Type B pancreatic cell (in vitro differentiated cells): ENCODE measurements at places on chromosomes 16 and 17. TPM values are rescaled to one million over a fixed set of nuclear protein-coding genes. Genes with fewer than 3 reads are reported as not detected.
A peak's percentile ranks its signal among the peaks of the same experiment; 100 is the strongest.

DNA sequence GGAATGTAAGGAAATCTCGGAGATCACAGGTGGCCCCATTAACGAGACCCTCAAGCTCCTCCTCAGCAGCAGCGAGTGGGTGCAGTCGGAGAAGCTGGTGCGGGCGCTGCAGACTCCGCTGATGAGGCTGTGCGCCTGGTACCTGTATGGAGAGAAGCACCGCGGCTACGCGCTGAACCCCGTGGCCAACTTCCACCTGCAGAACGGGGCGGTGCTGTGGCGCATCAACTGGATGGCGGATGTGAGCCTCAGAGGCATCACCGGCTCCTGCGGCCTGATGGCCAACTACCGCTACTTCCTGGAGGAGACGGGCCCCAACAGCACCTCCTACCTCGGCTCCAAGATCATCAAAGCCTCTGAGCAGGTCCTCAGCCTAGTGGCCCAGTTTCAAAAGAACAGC is 16.2 kb downstream of the MLYCD start:
- H3K4me1 ChIP-seq = peaks cover 7% of the 10 kb centered on the region
- H3K36me3 ChIP-seq = peaks cover 39% of the 10 kb centered on the region
- no peak for DNase-seq
- no peak overlapping the region for H3K27ac ChIP-seq
- H3K4me3 ChIP-seq = no peak overlapping the region
- H3K27me3 ChIP-seq = no peaks in the 10 kb centered on the region

GRCh38 chr17:31211352-31212012 is 85.6 kb downstream of the OMG start:
- H3K4me3 ChIP-seq = no peak overlapping the region
- no peaks in the 10 kb centered on the region for H3K4me1 ChIP-seq
- no peak overlapping the region for H3K27ac ChIP-seq
- no peaks in the 10 kb centered on the region for H3K27me3 ChIP-seq
- H3K36me3 ChIP-seq = peaks cover 5% of the 10 kb centered on the region

DNA sequence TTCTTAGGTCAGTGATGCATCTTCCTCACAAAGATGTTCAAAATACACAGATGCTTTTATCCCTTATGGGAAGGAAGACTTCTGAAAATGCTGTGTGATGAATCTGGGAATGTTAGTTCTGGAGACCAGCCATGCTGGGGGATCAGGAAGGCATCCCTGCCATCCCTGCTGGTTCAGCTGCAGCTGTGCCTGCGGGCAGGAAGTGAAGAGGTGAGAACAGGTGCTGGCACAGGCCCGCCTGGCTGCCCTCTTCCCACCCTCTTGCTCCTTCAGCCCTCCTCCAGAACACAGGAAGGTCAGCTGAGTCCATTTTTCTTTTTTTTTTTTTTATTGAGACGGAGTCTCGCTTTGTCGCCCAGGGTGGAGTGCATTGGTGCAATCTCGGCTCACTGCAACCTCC is 15.2 kb downstream of the RAB11FIP3 start:
- peaks cover 21% of the 10 kb centered on the region for H3K4me1 ChIP-seq
- DNase-seq = no peak
- H3K4me3 ChIP-seq = no peak overlapping the region
- peaks cover 21% of the 10 kb centered on the region for H3K36me3 ChIP-seq
- no peaks in the 10 kb centered on the region for H3K27me3 ChIP-seq

GRCh38 chr16:56263711-56264608 is 72.7 kb downstream of the GNAO1 start:
- peaks cover 3% of the 10 kb centered on the region for H3K27me3 ChIP-seq
- peaks cover 23% of the 10 kb centered on the region for H3K4me1 ChIP-seq
- H3K36me3 ChIP-seq = no peaks in the 10 kb centered on the region
- DNase-seq = no peak
- H3K27ac ChIP-seq = peak overlapping the region; percentile 50

DNA sequence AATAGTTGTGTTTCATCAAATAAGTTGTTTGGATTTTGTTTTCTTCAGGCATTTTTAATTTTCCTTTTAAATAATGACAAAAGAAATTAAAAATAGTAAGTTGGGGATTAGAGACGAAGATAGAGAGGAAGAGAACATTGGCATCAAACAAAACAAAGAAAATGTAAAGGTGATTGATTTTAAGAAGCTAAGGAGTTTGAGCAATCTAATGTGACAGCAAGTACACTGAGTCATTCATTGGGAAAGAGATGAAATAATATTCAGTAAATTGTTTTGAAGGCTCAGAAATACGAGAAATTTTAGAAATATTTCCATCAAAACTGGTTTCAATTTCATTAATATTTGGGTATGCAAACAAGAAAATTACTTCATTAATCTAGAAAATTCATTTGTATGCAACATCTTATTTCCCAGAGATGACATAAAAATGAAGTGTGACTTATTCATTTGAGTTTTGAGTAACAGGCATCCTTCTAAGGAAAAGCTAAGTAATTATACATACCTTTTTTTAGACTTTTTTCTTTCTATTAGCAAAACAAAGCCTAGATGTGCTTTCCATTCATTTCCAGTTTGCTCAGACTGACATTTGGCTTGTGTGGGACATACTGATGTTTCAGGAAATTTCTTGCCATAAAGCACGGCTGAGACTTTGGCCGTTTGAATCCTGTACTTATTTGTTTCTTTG is 66.7 kb downstream of the COX10 start:
- no peak for DNase-seq
- H3K27me3 ChIP-seq = no peaks in the 10 kb centered on the region
- H3K27ac ChIP-seq = no peak overlapping the region
- peaks cover 7% of the 10 kb centered on the region for H3K4me1 ChIP-seq
- H3K4me3 ChIP-seq = no peak overlapping the region
- no peaks in the 10 kb centered on the region for H3K36me3 ChIP-seq

- peaks cover 13% of the 10 kb centered on the region for H3K36me3 ChIP-seq
- no peak overlapping the region for H3K27ac ChIP-seq
- DNase-seq = no peak
- peaks cover 9% of the 10 kb centered on the region for H3K4me1 ChIP-seq
- H3K4me3 ChIP-seq = no peak overlapping the region
These were observed 20.0 kb downstream of the CCL17 start for GRCh38 chr16:57424583-57424982.

DNA sequence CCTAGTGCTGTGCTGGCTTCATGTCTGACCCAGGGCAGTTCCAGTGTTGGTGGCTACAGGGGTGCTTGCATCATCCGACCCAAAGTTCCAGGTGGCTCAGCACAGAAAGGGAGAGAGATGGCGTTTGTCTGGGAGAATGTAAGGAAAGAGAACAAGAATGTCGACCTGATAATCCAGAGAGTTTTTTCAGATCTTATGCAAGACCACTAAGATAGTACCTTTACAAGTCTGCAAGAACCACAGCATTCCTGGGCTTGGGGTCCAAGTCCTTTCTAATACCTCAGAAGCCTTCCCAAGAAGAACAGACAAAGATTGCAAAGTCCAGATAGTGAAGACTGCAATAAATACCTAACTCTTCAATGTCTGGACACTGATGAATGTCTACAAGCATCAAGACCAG is 363.0 kb upstream of the TOM1L1 start:
- DNase-seq = no peak
- H3K36me3 ChIP-seq = no peaks in the 10 kb centered on the region
- no peak overlapping the region for H3K4me3 ChIP-seq
- no peaks in the 10 kb centered on the region for H3K27me3 ChIP-seq
- no peaks in the 10 kb centered on the region for H3K4me1 ChIP-seq

DNA sequence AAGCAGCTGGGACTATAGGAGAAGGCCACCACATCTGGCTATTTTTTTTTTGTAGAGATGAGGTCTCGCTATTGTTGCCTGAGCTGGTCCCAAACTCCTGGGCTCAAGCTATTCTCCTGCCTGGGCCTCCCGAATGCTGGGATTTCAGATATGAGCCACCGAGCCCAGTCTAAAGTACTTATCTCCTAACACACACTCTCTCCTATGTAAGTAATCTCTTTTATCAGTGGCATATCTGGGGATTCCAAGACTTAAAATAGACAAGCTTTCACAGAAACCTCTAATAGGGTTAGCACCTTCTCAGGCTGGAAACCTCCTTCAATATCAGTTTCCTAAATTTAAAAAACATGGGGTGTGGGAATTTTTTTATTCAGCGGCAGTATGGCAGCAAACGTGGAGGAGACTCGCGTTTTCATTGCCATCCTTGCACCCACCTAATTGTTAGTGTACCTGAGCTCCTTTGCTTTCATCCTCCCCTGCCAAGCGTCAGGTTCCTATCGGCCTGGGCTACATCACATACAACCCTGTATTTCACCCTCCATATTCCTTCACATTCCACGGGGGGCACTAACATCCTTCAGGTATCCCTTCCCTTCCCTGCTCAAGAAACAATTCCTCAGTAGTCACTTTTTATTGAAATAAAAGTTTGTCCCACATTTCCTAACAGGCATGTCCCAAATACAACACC is 1.1 kb downstream of the EZH1 start:
- peak overlapping the region; percentile 95 for H3K4me3 ChIP-seq
- peaks cover 2% of the 10 kb centered on the region for H3K27me3 ChIP-seq
- H3K36me3 ChIP-seq = no peaks in the 10 kb centered on the region
- H3K4me1 ChIP-seq = peaks cover 11% of the 10 kb centered on the region
- H3K27ac ChIP-seq = peak overlapping the region; percentile 96

DNA sequence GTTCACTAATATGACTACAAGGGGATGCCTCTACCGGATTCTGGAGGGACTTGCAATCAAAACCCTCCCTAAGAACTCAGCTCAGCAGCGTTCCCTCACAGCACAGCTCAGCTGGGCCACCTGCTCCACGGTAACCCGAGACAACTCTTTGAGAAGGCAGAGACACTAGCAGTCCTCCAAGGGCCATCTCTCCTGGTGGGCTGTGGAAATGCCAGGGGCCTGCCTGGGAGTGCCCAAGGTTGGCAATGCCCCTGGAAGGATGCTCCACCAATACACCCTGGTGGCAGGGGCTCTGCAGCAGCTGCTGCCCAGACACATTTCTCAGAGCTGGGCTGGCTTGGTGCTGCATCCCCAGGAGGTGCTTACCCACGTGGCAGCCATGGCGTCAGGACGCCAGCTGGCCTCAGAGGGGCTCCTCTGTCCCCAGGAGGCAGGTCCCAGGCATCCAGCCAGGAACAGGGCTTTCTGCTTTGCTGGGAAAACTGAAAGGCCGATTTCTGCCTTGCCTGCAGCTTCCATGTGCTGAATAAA is 16.5 kb downstream of the CDIP1 start:
- no peak overlapping the region for H3K27ac ChIP-seq
- no peak for DNase-seq
- H3K27me3 ChIP-seq = no peaks in the 10 kb centered on the region
- H3K4me3 ChIP-seq = no peak overlapping the region

- H3K36me3 ChIP-seq = no peaks in the 10 kb centered on the region
- DNase-seq = no peak
- H3K4me1 ChIP-seq = peaks cover 42% of the 10 kb centered on the region
- no peak overlapping the region for H3K4me3 ChIP-seq
These were observed 91.6 kb downstream of the ZDHHC7 start for GRCh38 chr16:84919708-84920107.

- H3K27me3 ChIP-seq = peaks cover 17% of the 10 kb centered on the region
- DNase-seq = no peak
- H3K4me1 ChIP-seq = no peaks in the 10 kb centered on the region
- H3K4me3 ChIP-seq = no peak overlapping the region
These were observed 52.1 kb upstream of the LYRM9 start for GRCh38 chr17:27945333-27945616.

DNA sequence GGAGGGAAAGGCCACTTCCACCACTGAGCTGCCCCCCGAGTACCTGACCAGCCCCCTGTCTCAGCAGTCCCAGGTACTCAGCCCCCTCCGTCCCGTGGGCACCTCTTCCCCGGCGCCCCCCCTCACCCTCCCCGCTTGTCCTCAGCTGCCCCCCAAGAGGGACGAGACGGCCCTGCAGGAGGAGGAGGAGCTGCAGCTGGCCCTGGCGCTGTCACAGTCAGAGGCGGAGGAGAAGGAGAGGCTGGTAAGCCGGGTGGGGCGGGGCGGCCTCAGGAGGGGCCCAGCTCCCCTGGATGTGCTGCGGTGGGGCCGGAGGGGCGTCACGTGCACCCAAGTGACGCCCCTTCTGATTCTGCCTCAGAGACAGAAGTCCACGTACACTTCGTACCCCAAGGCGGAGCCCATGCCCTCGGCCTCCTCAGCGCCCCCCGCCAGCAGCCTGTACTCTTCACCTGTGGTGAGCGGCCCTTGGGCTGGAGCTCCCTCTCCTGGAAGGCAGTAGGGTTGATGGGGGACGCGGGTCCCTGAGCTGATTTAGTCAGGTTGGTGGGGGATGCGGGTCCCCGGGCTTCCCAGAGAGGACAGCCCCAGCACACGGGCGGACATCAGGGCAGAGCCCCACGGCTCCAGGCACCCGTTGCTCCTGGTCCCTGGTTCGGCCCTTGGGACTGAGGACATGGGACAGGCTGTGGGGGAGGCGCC is 9.5 kb upstream of the MRPL12 start:
- no peak for DNase-seq
- no peak overlapping the region for H3K27ac ChIP-seq
- no peaks in the 10 kb centered on the region for H3K27me3 ChIP-seq
- no peak overlapping the region for H3K4me3 ChIP-seq

DNA sequence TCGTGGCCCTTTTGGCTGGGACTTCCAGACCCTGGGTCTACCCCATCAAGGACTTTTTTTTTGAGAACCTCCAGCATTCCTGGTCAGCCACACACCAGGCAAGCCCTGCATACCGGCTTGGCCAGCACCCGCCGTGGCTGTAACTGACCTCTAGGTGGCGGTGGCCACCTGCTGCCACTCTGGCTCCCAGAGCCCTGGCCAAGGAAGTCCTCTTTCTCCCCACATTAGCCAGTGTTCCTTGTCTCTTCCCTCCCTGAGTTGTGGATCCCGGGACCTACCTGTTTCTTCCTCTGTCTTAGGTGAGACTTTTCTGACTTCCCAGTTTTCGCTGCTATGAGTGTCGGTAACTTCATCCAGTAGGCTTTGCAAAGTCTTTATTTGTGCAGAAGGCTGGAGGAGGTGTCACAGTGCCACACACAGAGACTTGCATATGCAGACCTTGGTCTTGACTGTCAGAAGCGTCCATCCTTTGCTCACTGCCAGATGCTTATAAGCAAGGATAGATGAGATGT is 348.3 kb downstream of the CPPED1 start:
- no peaks in the 10 kb centered on the region for H3K27me3 ChIP-seq
- no peak for DNase-seq
- no peak overlapping the region for H3K27ac ChIP-seq

DNA sequence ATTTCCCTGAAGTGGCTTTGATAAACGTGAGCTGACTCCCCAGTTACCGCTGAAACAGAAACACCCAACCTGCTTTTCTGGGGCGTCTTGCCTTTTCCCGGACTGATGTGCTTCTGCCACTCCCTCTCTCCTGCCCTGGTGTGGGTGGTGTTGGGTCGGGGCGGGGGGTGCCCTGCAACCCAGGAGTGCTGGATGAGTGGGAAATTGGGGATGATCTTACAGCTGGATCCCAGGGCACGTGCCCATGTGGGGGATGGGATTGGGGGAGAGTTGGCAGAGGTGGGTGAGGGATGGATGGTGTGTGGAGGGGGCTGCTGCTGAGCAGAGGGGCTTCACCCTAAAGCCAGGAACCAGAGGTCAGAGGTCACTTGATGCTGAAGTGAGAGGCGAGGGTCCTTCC is 28.5 kb downstream of the PGS1 start:
- H3K4me3 ChIP-seq = no peak overlapping the region
- H3K27ac ChIP-seq = no peak overlapping the region
- H3K36me3 ChIP-seq = peaks cover 8% of the 10 kb centered on the region
- DNase-seq = no peak

GP1BA gene
- not detected in 2 replicates for total RNA-seq

GAS2L2 gene
- total RNA-seq = 0.22 TPM in 1 of 2 replicates, not detected in the other

TMEM92 gene
- 1.6 and 1.8 TPM in 2 replicates for total RNA-seq

ABI3 gene
- total RNA-seq = 0.31 TPM in 1 of 2 replicates, not detected in the other

ENPP7 gene
- 5.3 and 20.5 TPM in 2 replicates for total RNA-seq

KRTAP2-3 gene
- 0.98 TPM in 1 of 2 replicates, not detected in the other for total RNA-seq

CACNG3 gene
- not detected in 2 replicates for total RNA-seq

KRT9 gene
- 0.85 and 7.4 TPM in 2 replicates for total RNA-seq

ZNF469 gene
- 0.43 and 1.5 TPM in 2 replicates for total RNA-seq

TMEM98 gene
- total RNA-seq = 87.0 and 161 TPM in 2 replicates

CFAP119 gene
- total RNA-seq = 14.2 and 15.0 TPM in 2 replicates

TMC8 gene
- total RNA-seq = 0.85 and 0.90 TPM in 2 replicates

SPNS2 gene
- 16.1 and 36.7 TPM in 2 replicates for total RNA-seq
